Stimulated activated CD8-positive, alpha-beta memory T cell treated with anti-CD3 and anti-CD28 coated beads, Interleukin-15, amount 100 ng/mL, for 1 hour (primary cell): ENCODE measurements at places on chromosomes 12 and 14.
A peak's percentile ranks its signal among the peaks of the same experiment; 100 is the strongest.

DNA sequence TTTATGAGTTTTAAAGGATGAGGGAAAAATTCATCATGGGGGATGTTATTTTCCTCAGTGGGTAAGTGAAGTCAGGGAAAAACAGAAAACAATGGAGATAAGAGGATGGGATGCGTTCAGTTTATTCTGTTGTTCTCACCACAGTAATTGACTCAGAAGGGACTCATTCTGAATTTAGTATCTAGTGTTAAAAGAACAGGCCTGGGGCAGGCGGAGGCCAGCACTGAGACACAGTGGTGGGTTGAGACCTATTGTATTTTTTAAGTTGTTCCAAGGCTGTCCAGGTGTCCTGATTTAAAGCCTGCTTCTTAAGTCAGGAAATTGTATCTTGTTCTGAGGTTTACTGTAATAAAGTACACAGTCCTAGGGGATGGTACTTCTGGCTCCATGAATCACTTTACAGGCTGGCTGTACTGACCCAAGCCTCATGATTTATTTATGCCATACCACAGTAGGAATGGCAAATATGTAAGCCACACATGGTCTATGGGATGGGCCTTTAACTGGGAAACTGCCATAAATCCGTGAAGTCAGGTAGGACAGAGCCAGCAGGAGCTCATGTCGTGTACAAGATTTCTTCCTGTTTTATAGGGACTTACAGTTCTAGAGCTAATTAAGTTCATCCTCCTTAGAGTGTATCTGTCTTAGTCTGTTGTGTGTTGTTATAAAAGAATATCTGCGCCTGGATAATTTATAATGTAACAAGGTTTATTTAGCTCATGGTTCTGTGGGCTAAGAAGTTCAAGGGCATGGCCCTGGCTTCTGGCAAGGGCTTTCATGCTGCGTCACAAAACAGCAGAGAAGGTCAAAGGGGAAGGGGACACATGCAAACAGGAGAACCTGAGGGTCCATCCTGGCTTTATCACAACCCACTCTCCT, 244.1 kb downstream of the FBXL14 start:
- no peak for DNase-seq

DNA sequence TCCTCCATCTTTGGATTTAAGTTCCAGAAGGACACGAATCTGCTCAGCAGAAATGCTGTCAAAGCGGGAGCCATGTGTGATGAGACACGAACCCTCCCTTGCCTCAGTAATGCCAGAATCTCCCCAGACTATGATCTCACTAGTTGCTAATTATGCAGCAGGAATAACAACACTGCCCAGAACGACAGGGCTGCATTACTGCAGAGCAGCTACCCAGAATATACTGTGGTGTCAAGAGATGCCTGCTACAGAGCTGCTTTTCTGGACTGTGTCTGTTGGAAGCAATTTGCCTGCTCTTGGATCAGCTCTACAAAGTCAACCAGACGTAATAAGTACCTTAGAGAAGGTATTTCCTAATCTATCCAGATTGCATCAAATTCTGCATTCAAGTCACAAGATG, 5.5 kb downstream of the CSRNP2 start:
- no peak for DNase-seq

GRCh38 chr14:102723650-102724049, 53.6 kb upstream of the TRAF3 start:
- no peak for DNase-seq

GRCh38 chr14:33894339-33894738, 56.5 kb downstream of the EGLN3 start:
- no peak for DNase-seq

DNA sequence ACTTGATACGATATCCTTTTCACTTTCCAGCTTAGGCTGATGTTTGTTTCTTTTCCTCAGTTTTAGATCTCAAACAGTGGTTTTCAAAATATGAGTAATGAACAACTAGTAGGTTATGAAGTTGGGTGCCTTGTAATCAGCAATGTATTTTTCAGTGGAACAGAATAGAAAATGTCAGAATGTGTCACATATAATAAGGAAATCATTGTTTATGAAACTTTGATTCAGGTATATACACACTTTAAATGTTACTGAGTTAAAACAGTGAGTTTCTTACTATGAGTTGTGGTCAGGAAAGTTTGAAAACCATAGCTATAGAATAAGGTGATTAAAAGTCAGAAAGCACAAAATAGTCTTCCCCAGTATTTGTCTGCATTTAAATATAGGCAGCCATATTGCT, 39.8 kb downstream of the TBK1 start:
- DNase-seq: no peak

- no peak for DNase-seq
Measured at GRCh38 chr14:55571125-55571889, 8.7 kb upstream of the KTN1 start.

DNA sequence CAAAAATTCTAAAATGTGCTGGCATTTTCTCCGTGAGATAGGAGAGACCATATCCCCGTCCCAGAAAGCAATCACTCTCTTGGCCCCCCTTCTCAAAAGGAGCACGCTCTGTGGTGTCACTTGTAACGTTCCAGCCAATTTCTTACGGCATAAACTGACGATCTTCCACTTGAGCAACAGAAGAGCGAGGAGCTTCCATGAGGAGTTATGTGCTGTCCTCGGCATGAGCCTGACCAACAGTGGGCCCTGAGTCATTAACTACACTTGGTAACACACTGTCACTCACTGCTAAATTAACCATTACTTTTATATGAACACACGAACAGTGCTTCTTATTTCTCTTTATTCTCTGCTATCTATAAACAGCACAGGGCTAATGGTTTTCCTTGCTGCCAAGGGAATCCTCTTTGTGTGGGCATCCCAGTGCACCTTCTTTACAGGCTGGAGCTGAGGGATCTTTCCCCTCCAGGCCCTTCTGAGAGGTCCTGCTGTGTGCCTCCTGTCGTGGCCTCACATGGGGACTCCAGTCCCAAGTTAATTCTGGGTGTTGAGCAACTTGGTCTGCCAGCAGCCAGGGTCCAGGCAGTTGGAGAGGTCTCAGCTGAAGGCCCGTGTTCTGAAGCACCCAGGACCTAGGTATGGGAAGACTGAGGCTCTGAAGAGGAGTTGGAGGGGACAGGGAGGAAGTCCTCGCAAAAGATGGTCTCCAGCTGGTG, 9.4 kb downstream of the SLC6A13 start:
- no peak for DNase-seq

- no peak for DNase-seq
Measured at GRCh38 chr14:51474854-51475253, 176.9 kb upstream of the FRMD6 start.

DNA sequence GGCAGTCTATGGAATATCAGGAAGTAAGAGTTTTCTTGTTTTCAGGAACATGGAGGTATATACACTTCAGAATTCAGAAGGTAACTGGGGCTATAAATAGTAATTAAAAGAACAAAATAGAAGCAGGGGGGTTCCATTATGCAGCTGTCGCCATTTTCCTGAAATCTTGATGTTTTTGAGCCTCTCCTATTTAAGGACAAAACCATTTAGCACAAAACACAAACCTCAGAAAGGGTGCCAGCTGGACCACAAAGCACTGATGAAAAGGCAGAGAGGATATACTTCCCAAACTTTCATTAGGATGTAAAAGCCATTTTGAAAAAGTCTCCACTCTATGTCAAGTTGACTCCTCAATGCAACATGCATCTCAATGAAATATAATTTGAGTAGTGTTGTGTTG, 54.2 kb upstream of the OR5AU1 start:
- DNase-seq: no peak

DNA sequence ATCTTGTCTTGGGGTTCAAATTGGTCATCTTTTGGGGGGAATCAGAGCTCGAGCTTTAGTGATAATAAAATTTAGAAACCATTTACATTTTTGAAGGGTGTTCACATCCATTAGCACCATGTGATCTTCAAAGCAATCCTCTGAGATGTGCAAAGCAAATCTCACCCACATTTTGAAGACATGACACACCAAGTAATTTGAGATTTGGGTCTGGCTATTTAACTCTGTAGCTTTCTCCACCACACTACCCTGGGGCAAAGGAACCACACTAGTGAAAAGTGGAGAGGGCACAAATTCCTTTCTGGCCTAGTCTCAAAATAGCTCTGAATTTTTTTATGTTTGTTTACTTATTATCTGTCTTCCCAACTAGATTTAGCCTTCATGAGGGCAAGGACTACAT, 46.6 kb upstream of the TMEM233 start:
- DNase-seq: no peak

DNA sequence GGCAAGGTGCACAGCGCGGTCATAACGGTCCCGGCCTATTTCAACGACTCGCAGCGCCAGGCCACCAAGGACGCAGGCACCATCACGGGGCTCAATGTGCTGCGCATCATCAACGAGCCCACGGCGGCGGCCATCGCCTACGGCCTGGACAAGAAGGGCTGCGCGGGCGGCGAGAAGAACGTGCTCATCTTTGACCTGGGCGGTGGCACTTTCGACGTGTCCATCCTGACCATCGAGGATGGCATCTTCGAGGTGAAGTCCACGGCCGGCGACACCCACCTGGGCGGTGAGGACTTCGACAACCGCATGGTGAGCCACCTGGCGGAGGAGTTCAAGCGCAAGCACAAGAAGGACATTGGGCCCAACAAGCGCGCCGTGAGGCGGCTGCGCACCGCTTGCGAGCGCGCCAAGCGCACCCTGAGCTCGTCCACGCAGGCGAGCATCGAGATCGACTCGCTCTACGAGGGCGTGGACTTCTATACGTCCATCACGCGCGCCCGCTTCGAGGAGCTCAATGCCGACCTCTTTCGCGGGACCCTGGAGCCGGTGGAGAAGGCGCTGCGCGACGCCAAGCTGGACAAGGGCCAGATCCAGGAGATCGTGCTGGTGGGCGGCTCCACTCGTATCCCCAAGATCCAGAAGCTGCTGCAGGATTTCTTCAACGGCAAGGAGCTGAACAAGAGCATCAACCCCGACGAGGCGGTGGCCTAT, 875 bp downstream of the HSPA2 start:
- no peak for DNase-seq

DNA sequence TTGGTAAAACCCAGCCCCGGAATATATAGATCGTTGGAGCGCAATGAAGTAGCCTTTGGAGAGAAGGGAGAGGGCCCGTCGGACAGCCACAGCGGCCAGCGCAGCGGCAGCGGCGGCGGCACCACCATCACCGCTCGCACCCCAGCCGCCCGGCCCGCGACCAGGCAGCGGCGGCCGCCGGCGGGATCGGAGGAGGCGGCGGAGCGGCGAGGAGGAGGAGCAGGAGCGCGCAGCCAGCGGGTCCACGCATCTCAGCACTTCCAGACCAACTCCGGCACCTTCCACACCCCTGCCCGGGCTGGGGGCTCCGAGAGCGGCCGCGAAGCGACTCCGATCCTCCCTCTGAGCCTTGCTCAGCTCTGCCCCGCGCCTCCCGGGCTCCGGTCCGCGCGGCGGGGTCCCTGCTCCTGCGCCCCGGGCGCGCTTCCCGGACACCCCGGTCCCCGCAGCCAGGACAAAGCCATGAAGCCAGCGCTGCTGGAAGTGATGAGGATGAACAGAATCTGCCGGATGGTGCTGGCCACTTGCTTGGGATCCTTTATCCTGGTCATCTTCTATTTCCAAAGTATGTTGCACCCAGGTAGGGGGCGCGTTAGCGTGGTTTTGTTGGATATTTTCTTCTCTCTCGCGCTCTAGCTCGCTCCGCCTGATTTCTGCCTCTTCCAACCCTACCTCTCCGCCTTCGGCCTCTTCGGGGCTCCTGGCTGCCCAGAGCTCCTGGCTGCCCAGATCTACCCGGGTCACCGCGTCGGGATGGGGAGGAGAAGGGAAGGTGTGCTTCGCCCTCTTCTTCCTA, 400 bp downstream of the CHST11 start:
- no peak for DNase-seq

GRCh38 chr12:43812926-43813325, 6.8 kb upstream of the TWF1 start:
- no peak for DNase-seq

DNA sequence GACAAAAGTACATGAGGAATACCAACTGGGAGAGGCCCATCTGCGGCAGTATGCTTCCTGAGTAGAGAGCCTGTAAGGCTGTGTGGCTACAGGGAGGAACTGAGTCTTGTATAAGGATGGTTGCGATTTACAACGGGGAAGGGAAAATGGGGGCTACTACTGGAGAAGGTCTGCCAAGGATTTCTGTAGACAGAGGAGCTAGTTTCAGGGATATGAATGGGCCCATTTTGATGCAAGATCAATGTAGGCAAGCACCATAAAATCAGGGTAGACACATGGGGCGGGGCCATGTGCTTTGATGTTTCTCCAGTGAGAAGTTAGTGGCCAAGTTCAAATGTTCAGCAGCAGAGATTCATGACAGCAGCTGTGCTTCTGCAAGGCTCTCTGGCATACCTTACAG, 149.4 kb downstream of the GPR65 start:
- DNase-seq: no peak

- DNase-seq: no peak
Measured at GRCh38 chr12:102551186-102551585, 70.8 kb upstream of the IGF1 start.

DNA sequence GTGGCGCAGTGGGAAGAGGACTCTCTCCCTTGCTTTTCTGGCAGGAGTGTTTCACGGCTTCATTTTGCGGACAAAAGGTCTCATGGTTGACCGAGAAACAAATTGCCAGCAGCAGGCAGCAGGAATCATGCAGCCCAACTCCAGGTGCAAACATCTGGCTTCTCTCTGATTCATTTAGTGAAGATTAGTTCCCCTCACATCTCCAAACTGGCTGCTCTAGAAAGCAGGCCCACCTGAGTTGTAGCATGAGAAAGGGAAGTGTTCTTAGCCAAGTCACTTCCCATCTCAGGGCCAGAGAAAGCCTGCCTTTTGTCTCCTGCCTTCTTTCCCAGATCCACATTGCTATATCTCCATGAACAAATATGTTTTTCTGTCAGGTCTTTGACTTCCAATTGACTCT, 120.8 kb upstream of the CCDC196 start:
- no peak for DNase-seq

DNA sequence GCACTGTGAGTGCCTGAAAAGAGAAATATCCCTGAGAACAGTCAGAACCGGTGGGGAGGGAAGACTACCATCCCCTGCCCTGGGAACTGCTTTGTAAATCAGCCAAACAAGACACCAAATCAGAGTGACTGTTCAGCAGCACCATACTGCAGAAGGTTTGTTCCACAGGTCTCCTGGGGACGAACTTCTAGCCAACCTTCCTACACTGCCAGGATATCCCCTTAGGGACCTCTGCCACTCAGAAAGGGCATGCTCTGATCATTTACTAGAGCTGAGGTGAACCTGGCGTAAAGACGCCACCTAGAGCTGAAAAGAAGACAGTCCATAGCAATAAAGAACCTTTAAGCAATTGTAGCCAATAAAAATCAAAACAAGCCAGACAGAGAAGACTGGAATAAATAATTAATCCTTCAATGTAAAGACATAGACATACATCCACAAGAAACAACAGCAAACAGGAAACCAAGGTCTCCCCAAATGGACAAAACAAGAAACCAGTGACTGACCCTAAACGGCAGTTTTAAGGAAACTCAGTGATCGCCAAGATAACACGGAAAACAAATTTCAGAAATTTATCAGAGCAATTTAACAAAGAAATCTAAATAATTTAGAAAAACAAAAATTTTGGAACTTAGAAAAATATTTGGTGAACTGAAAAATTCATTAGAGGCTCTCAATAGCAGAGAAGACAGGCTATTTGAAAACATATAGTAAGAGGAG, 228.1 kb upstream of the AMIGO2 start:
- peak; percentile 14 for DNase-seq
